LoVo (cell line): ENCODE measurements at places on chromosomes 12 and 14.

- DNase-seq: no peak
These were observed 120.3 kb downstream of the FBXL14 start for GRCh38 chr12:1474041-1474573.

GRCh38 chr12:122102331-122102730, 23.8 kb downstream of the MLXIP start:
- no peak for DNase-seq

DNA sequence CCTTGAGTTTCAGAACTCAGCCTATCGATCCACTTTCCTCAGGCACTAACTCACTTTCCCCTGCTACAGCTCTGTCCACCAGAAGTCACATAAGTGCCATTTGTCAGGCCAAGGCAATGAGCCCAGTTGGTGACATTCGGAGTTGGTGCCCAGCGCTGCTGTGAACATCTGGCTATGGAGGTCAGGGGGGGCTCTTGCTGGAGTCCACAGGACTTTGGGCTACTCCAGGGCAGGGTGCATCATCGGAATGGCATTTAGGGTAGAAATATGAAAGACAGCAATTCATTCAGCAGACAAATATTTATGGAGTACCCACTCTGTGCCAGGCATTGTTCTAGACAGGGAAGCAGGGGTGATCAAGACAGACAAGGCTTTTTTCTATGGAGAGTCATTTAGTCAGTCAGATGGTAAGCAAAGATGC, 1.5 kb upstream of the PPP1CC start:
- DNase-seq: peak; percentile 48

DNA sequence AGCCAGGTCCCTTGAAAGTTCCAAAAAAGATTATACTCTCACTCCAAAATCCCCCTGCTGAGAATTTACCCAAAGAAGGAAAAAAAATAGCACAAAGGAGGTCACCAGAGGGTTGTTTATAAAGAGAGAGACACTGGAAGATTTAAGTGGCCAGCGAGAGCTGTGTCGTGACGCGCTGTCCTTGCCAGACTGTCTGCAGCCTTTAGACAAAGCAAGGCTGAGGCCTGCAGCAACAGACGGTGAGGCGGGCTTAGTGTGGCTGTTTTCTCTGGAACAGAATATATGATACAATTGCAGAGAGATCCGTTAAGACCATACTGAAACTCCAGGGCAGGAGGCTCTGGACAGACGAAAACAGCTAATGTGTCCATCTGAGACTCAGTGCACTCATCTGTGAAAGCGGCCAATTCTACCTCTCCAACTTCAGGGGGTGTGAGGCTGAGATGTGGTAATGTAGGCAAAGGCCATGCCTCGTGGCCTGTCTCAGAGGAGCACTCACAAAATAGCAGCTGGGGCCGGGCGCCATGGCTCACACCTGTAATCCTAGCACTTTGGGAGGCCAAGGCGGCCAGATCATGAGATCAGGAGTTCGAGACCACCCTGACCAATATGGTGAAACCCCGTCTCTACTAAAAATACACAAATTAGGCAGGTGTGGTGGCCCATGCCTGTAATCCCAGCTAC, 36.2 kb downstream of the ANAPC7 start:
- DNase-seq: no peak

DNA sequence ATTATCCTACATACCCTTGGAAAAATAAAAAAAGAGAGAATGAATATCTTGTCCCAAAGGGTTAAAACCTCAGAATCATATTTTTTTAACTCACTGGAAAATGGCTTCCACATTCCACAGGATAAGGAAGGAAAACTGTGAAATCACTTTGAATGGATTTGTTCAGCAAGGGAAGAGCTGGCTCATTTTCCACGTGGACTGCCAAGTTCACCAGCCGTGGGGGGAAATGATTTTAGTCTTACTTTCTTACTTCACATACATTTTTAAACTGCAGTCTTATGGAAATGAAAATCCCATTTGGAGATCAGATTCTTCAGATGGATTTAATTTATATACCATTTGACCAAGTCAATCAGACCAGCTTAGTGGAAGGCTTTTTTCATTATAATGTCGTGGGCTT, 29.9 kb upstream of the AEBP2 start:
- DNase-seq: no peak

GRCh38 chr14:64208261-64208660, 85.9 kb downstream of the ESR2 start:
- no peak for DNase-seq

- DNase-seq: no peak
These were observed 111.9 kb downstream of the CALM1 start for GRCh38 chr14:90508536-90509254.

DNA sequence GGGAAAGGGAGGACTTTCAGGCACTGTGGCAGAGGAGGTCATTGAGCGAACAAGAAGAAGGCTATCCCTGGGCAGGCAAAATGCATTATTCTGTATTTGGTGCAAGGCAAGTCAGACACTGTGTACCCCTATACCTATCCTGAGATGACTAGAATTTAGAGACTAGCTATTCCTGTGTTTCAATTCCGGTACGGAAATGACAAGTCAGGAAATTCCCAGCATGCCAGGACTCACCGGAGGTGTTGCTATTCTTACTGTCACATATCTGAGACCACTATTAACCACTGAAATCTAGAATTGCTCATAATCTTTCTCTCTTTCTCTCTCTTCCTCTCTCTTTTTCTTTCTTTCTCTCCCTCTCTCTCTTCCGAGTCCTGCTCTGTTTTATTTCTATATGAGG, 297.1 kb downstream of the PDZRN4 start:
- no peak for DNase-seq

DNA sequence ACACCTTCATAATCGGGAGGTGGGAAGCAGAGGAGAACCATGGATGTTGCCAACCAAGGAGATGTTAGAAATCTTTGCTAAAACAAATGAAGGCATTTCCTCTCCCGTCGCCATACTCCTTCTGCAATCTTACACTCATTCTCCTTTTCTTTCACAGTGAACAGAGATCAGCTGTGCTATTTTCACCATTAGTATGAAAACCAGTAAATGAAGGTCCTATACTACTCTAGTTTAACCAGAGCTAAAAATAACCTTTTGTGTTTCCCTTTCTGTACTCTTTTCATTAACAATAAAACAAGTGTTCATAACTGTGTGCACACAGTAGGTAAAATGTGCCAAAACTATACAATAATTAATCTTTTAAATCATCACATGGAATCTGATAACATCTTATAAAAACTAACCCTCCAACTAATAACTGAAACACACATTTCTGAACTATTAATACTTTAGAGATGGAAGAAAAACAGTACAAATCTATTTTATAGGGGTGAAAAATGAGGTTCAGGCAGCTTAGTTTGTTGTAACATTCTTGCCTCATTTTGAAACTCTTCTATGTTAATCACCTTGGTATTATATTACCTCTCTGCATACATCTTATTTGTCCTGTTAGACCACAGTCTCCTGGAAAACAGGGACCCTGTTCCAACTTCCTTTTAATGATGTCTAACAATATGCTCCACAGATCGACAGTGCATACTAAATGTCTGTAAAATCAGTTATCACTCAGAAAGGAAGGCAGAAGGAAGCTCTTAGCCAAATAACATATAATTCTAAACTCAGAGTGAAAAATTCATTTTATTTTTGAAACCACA, 69.5 kb downstream of the SPPL3 start:
- DNase-seq: no peak

DNA sequence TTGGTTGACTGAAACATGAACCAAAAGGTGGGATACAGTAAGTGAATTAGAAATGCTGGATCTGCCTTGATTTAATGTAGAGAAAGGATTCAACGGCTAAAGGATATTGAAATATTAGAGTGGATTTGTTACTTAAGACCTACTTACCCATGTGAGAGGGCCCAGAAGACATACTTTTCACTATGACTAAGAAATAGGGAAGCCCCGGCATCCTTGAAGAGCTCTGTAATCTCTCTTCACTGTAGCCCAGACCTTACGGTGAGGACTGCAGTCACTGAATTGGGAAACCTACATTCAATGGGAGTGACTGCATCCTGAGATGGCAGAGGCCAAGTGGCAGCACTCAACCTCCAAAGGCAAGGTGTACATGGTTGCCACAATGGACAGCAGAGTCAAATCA, 52.5 kb downstream of the KANSL2 start:
- no peak for DNase-seq

- DNase-seq: no peak
These were observed 1.9 kb downstream of the TMTC3 start for GRCh38 chr12:88144037-88144436.

- no peak for DNase-seq
These were observed 511.9 kb downstream of the TMEM121 start for GRCh38 chr14:106038263-106038662.

GRCh38 chr14:82528016-82528415, 994.4 kb upstream of the SEL1L start:
- DNase-seq: no peak
